ENCODE measurements at places on chromosomes 1 and 21. TPM values are rescaled to one million over a fixed set of nuclear protein-coding genes. Genes with fewer than 3 reads are reported as not detected.

The PRAMEF18 gene
- total RNA-seq: not detected

The OR2M3 gene
- not detected for total RNA-seq

The ATP1A4 gene
- total RNA-seq: not detected

The MEX3A gene
- total RNA-seq: 12.3 TPM

The PRAMEF4 gene
- total RNA-seq: not detected

The GJB5 gene
- total RNA-seq: not detected

The ORC1 gene
- 6.7 TPM for total RNA-seq

The PLPPR4 gene
- not detected for total RNA-seq
